Effector CD4-positive, alpha-beta T cell (primary cell): ENCODE measurements at places on chromosomes 1 and 21.

DNA sequence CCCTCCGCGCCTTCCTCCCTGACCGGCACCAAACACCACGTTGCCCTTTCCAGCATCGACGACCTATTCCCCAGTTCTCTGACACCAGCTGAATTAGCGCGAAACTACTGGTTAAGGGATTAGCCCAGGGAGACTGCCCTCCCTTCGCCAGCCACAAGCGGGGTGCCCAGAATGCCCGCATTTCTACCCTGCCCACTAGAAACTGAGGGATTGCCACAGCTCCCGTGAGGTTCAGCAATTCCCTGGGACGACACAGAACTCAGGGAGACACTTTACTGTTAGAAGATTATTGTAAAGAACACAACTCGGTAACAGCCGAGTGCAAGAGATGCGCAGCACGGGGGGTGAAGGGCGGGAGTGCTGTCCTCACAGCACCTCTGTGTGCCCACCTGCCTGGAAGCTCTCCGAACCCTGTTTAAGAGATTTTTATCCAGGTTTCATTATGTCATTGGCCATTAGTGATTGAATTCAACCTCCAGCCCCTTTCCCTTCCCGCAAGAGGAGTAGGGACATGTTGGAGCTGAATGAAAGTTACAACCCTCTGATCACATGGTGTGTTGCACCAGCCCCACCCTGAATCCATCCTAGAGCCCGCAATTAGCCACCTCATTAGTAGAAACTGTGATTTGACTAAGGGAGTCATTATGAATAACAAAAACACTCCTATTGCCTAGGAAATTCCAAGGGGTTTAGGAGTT, 15.8 kb upstream of the RIPPLY3 start:
- DNase-seq = no peak

DNA sequence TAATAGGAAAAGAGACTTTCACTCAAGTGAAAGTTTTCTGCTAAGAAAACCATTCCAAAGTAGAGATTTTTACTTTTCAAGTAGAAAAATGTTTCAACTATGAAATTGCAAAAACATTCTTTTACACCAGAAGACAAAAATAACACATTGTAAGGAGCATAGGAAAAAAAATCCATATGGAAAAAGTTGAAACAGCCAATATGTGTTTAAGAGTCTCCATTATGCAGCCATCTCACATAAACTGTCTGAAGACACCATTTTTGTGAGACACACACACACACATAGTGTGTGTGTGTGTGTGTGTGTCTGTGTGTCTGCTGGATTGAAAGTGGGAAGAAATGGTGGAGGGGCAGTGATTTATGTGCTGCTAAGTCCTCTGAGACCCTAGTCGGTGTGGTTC, 162.1 kb downstream of the HHAT start:
- DNase-seq = no peak

GRCh38 chr1:230820568-230820967, 47.8 kb downstream of the C1orf198 start:
- DNase-seq = no peak

GRCh38 chr21:29172282-29172681, 41.8 kb downstream of the MAP3K7CL start:
- no peak for DNase-seq

- DNase-seq = no peak
These were observed 54.9 kb downstream of the ACOT7 start for GRCh38 chr1:6338695-6339094.

- DNase-seq = no peak
These were observed 799.3 kb upstream of the CXADR start for GRCh38 chr21:16713331-16714117.

GRCh38 chr1:208093754-208094719, 150.1 kb downstream of the PLXNA2 start:
- DNase-seq = peak; percentile 28

GRCh38 chr1:203402152-203402551, 51.2 kb upstream of the FMOD start:
- DNase-seq = no peak

DNA sequence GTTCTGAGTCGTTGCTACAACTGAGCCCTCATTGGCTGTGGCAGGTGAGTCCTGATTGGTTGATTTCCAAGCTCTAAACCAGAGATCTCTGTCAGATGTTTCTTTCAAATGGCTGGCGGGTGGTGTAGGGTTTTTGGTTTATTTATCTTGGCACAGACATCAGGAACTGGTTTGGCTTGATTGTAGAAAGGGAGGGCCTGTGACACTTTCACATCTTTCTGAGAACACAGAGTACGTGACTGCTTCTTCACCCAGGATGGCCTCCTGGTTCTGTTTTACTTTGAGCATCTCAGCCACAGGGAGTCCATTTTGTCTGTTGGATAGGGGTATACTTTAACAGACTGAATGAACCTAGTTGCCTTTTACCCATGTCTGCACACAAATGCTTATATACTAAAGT, 89.4 kb upstream of the GPR52 start:
- DNase-seq = no peak

DNA sequence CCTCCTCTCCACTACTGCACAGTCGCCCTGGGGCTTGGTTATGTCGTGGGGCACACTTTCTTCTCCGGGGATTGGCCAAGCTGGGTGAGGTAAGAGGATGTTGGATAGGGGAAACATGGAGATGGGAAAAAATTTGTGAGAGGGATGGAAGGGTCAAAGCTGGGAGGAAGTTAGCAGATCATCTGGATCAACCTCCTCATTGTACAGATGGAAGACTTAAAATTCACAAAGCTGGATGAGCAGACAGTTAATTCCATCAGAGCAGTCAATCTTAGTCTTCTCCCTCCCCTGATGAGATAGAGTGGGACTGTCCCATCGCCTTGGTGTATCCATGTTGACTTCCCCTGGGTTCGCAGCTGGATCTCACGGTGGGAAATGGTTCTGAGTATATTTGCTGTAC, 69.6 kb upstream of the CNTN2 start:
- DNase-seq = no peak

- DNase-seq = no peak
These were observed 276.8 kb upstream of the TMEM51 start for GRCh38 chr1:14876747-14877146.

GRCh38 chr1:171742577-171742922, 685 bp upstream of the VAMP4 start:
- DNase-seq = no peak

DNA sequence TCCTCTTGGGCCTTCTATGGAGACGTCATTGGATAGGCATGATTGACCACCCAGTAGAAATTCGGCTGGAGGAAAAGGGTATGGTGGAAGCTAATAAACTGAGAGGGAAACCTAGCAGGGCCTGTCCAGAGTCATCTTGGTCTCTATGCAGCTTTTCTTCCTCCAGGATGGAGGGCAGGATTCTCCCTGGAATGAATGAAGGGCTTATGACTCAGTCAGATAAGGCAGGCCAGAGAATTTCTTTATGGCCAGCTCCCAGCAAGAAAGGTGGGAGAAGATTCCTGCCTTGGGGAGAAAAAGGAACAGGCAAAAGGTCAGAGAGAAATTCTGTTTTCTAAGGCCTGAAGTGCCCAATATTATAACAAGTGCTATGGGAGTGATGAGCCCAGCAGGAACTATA, 17.1 kb downstream of the FBLIM1 start:
- DNase-seq = no peak

- no peak for DNase-seq
These were observed 34.9 kb downstream of the PRMT6 start for GRCh38 chr1:107091418-107091817.

DNA sequence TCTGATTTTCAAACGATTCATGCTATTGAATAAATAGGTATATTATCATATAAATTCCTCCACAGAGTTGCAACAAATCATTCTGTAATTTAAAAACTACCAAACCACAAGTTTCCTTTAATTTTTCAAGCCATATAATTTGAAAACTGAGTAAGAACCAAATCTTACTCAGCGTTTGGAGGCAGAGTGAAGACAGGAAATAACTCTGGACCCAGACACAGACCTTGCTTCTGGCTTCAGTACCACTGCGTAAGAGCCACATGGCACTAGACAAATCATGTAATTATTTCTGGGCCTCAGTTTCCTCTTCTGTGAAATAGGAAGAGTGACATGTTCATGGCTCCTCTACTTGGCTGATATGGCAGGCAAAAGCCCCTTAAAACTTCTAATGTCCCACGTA, 82.4 kb downstream of the SMYD2 start:
- DNase-seq = no peak

DNA sequence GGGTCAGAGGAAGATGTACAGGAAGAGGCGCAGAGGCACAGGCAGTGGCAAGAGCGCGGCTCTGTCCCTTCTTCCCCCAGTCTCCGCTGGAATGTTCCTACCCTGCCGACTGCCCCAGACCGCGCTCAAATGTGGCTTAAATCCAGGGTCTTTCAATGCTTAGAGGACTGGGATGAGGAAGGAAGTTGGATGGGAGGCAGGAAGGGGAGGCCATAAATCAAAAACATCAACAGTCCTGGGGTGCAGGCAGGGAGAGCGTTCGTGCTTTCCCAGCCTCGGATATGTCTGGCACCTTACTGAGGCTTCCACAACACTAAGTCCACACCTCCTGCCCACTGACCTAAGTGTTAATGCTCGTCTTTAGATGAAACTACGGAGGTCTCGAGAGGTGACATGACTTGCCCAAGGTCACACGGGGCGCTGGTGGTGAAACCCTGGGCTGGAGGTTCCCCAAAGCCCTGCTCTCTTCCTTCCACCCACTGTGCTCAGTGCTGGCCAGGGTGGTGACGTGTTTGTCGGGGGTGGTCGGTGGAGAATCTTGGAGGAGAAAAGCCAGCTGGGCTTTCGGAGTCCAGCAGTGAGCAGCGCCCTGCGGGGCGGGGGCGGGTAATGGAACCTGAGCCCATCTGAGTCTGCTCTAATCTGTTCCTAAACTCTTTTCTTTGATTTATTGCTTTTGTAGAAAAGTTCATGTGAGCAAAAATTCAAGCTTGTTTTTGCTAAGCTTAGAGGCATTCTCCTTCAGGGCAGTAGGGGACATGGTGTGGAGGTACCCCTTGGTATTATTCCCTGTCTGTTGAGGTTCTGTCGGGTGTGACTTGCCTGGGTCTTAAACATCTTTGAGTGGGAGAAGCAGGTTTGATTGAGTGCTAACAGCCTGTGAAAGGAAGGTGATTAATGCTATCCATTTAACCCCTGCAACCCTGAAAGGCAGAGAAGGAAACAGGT, 708 bp downstream of the CDA start:
- DNase-seq = no peak
